Stimulated activated CD4-positive, alpha-beta T cell treated with anti-CD3 and anti-CD28 coated beads, Interleukin-4, amount 100 ng/mL, for 4 hours (primary cell): ENCODE measurements at places on chromosomes 5 and 9.

DNA sequence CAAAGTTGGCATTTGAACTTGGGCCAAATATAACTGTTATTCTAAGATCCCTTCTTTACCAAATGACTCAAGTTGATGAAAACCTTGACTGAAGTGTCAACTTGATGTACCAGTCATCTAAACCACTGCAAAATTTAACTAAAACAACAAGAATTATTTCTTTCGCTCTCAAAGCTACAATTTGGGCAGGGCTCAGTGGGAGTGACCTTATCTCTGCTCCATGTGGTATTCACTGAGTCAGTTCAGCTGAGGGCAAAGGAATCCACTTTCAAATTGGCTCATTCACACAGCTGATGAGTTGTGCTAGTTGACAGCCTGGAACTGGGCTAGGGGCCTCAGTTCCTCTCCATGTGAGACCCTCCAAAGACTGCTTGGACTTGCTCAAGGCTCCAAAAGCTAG, 166.3 kb downstream of the RORB start:
- no peak for DNase-seq

- no peak for DNase-seq
Measured at GRCh38 chr5:94326586-94326985, 291.8 kb downstream of the KIAA0825 start.

GRCh38 chr5:91016322-91016721, 366.8 kb downstream of the ARRDC3 start:
- DNase-seq = no peak

DNA sequence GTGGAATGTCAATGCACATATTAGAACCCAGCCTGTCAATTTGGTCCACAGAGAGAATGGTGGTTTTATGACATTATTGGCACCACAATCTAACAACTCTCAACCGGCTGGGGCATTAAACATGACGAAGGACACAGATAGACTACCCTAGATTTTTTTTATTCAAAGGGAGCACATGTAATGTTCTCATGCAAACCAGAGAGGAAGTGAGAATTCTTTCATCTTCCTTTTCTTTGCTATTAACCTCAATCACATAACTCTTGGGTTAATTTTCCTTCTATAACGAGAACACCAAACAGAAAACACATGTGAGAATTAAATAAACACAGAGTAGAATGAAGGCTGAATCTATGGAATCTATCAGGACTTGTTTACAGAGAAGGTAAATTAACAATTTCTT, 94.9 kb upstream of the TNC start:
- DNase-seq = no peak

- no peak for DNase-seq
Measured at GRCh38 chr5:27947088-27947487, 908.7 kb upstream of the CDH9 start.

GRCh38 chr5:15521381-15522186, 21.6 kb downstream of the FBXL7 start:
- no peak for DNase-seq
